ENCODE measurements at places on chromosomes 13 and 19.

GRCh38 chr13:48268019-48268418, 35.0 kb downstream of the ITM2B start:
- DNase-seq, result no peak

- DNase-seq, result peak; percentile 3
These were observed 202.2 kb downstream of the SUCLA2 start for GRCh38 chr13:47798906-47799305.

DNA sequence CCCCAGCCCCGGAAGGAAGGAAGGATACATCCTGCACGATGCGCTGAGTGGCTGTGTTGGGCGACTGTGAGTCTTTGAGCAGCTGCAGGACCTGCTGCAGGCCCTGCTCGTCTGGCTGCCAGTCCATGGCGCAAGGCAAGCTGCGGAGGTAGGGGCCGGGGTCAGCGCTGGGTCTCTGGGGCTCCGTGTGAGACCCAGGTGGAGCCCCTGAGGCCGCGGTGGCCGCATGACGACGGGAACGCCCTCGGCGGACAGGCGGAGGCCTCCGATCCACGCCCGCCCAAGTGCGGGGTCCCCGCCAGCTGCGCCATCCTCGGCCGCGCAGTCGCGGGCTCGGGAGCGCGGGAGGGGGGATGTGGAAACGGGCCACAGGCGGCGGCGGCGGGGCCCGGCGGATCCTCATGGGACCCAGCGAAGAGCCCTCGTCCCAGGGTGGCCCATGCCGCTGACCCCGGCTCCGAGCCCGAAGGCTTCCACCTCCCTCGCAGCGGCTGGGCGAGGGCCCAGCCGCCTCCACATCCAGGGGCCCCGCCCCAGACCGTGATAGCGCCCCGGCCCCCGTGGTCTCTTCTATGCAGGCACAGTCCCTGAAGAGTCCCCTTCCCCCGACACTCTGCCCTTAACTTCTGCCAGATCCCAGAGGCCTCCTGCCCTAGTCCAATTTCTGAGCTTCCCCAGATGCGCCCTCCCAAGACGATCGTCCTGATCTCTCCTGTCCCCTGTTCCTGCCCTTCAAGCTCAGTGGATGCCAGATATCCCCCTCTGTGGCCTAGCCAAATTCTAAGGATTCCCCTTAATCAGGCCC, 2.7 kb downstream of the TNPO2 start:
- DNase-seq, result no peak

DNA sequence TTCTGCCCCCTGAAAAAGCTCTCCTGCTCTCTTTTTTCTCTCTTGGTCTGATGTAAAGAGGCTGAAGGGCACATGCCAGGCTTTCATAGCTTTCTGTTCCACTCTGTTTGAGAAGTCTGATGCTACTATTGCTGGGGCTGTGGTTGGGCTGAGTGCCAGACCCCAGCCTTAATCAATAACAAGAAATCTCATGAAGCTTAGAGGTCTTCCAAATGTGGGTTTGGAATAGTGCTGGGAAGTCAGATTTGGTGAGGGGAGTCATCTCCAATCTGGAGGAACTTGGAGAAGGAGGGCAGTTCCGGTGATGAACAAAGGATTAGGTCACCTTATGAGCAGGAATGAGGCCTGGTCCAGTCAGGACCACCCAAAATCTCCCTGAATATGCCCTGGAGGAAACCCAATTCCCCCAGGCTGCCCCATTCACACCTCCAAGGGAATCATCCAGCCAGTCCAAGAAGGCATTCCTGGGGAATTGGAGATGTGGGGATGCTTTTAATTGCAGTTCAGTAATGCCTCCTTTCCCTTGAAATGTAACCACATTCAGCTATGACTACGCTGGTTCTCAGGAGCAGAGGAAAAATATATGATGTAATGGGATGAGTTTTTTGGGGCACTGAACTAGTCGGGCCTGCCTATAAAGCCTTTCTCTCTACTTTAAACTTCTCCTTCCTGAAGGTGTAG, 102.0 kb downstream of the STARD13 start:
- peak; percentile 52 for DNase-seq

DNA sequence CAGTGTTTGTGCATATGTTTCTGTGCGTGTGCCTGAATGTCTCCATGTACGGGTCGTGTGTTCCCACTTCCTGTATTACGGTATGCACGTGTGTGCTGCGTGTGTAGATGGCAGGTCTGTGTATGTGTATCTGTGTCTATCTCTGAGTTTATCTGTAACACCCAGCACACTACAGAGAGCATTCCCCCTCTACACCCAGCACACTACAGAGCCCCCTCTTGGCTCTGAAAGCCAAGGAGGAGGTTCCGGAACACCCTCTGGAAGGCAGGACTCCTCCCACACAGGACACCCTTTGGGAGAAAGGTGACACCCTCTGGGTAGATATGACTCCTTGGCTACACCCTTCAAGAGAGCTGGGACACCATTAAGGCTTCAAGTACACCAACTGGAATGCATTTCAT, 2.1 kb upstream of the ERFL start:
- no peak for DNase-seq

DNA sequence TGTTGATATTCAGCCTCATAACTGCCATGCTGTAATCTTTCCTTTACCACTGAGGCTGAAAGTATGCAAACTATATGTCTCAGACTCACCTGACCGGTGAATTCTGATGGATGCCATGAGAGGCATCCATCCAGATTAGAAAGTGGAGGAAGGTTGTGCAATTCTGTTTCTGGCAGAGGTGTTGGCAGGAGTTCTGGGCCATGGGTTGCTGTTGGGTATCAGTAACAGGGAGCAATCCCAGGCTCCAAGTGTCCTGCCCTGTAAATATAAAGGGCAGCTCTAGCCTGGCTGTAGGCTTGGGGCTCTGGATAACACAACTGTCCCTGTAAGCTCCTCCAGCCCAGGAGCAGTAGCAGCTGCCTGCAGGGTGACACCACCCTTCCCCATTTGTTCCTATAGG, 77.4 kb upstream of the ABCC4 start:
- DNase-seq, result no peak
